ENCODE measurements at places on chromosomes 16 and 17.

DNA sequence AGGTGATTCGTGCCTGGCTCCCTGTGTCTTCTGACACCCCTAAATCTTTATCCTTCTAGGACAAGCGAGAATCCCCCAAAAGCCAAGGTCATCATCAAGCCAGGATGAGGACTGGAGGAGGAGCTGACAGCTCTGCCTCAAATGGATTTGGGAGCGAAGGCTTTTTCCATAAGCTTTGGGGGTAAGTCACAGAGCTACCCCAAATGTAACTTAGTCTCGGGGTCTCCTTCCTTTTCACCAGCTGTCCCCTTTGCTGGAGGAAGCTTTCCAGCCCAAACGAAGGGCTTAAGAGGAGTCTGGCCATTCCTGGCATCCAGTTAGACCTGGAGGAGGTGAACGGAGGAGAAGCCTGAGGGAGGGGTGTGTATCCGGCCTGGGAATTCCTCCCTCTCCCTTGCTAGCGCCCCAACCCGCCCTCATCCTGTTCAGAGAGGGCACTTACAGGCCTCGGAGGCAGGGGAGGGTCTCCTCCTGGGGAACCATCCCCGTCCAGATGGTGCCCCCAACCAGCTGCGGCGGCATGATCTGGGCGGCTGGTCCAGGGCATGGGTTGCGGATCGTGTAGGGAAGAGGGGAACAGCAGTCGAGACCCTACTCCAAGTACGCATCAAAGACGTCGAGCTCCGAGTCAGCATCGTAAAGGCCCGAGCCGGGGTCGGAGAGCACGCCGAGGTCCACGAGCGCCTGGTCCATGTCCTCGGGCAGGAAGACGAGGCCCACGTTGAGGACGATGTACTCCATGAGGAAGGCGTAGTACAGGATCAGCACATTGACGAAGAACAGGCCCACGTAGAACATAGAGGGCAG, 938 bp downstream of the DEXI start:
- DNase-seq: peak; percentile 48

DNA sequence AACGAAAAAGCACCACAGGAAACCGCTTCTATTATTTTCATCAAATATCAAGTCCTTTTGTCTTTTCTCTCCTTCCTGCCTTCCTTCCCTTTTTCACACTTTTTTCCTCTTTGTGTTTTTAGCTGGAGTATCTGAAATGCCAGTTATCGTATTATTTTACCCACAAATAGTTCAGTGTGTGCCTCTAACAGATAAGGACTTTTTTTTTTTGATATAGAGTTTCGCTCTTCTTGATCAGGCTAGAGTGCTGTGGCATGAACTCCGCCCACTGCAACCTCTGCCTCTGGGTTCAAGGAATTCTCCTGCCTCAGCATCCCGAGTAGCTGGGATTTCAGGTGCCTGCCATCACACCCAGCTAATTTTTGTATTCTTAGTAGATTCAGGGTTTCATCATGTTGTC, 10.7 kb downstream of the DNAAF1 start:
- DNase-seq: no peak

GRCh38 chr17:28390984-28391383, 15.0 kb downstream of the SLC46A1 start:
- no peak for DNase-seq

- no peak for DNase-seq
Measured at GRCh38 chr17:21419299-21420239, 43.4 kb downstream of the KCNJ12 start.

GRCh38 chr17:50514936-50515702, 6.9 kb downstream of the MYCBPAP start:
- DNase-seq: no peak

DNA sequence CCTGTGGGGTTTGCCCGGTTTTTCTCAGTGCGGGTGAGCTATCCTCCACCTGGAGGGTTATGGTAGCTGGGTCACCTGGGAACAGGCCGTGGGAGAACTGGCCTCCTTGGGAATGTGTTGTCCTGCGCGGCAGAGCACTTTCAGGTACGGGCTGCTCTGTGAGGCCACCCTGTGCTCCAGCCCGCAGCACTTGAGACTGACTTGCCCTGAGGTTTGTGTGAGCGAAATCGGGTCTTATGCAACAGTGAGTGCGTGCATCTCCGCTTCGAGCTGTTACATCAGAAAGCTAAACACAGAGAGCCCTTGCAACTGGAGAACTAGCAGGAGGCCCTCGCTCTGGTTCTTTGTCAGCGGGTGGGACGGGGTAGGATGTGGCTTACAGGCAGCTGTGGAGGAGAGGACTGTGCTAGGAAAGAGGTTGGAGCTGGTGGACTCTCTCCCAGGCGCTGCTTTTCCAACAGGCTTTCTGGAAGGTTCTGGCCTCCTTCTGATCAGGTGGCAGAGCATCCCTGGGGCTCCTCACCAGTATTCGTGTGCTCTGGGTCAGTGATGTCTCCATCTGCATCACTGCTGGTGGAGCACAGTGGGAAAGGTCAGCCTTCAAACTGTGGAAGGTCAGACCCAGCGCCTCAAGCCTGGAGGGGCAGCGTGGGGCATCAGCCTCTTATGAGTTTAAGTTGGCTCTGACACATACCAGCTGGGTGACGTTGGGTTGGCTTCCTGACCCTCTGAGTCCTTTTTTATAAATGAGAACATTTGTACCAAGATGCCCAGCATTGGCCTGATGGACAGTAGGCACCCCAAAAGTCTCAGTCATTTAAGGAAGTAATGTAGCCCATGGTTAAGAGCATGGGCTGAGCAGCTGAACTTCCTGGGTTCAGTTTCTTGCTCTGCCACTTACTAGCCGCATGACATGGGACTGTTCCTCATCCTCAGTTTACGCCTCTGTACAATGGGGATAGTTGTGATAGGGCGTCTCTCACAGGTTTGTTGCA, 76.3 kb downstream of the KSR1 start:
- DNase-seq: no peak

- no peak for DNase-seq
Measured at GRCh38 chr17:6797718-6798351, 21.8 kb downstream of the FBXO39 start.

DNA sequence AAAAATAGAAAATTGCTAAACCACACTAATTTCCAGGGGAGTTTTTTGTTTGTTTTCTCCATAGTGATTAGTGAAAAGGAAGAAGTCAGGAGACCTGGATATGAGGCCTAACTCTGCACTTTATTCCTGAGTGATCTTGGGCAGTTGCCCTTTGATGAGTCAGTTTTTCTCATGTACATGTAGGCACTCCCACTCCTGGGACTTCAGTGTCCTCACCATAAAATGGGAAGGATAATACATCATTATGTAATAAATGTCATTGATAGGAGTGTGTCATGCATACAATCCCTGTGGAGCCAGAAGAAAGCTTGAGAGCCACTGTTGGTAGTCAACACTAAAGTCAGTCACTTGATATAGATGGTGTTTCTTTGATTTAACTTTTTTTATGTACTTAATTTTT, 32.5 kb downstream of the WIPF2 start:
- peak; percentile 47 for DNase-seq

GRCh38 chr17:81082177-81083073, 47.5 kb downstream of the BAIAP2 start:
- no peak for DNase-seq

- no peak for DNase-seq
Measured at GRCh38 chr16:86901483-86901882, 323.1 kb downstream of the FOXL1 start.

GRCh38 chr17:42270170-42270535, 6.0 kb downstream of the STAT5B start:
- no peak for DNase-seq

DNA sequence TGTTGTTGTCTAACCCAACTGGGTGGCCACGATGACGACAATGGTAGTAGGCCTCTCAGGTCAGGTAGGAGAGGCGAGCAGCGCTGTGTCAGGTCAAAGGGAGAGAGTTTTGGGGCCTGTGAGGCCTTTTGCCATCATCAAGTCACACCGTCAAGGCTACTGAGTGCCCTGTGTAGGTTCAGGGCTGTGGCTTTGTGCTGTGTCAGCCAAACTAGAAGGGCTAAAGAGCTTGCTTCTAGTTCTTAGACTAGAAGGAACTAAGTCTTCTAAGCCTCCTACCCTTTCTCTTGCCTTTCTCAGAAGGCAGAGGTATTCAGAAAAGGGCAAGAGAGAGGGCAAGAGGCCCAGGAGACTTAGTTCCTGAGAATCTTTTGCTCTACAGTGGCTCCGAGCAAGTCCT, 25.0 kb upstream of the EFCAB13 start:
- DNase-seq: no peak

- no peak for DNase-seq
Measured at GRCh38 chr17:39270923-39271322, 45.2 kb upstream of the STAC2 start.

DNA sequence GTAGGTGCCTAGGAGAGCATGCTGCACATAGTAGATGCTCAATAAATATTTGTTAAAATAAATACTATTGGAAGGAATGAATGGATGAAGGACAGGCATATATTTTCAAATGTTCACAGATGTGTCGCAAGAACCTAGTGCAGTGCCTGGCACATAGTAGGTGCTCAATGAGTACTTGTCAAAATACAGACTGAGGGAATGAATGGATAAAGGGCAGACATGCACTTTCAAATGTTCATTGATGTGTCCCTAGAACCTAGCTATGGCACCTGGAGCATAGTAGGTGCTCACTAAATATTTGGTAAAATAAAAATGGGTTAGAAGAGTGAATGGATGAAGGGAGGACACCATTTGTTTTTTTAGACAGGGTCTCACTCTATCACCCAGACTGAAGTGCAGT, 26.1 kb downstream of the XYLT1 start:
- no peak for DNase-seq

DNA sequence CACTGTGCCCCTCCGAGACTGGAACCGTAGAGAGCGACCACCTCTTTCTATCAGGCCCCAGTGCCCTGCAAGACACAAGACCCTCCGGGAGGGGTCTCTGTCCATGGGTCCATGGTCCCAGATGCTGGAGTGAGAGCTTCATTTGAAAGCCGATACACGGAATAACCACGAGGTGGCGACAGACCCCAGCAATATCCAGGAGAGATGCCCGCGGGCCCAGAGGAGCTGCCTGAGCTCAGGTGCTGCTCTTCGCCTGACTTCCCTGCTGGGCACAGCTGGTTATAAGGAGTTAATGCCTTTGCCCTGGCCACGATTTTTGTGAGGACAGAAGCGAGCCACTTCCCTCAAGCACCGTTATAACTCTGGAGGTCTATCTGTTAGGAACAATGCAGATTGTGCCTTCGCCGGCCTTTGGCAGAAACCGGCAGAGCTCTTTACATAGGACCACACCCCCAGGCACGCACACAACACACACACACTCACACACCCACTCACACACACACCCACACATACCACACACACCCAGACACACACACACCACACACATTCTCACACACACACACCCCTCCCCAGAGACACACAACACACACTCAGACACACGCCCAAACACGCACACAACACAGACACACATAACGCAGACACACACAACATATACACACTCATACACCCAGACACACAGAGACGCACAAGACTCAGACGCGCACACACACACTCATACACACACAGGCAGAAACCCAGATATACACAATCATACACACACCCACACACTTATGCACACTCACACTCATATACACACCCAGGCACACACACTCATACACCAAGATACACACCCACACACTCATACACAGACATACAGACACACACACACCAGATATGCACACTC, 436.4 kb downstream of the SOX9 start:
- peak; percentile 77 for DNase-seq

DNA sequence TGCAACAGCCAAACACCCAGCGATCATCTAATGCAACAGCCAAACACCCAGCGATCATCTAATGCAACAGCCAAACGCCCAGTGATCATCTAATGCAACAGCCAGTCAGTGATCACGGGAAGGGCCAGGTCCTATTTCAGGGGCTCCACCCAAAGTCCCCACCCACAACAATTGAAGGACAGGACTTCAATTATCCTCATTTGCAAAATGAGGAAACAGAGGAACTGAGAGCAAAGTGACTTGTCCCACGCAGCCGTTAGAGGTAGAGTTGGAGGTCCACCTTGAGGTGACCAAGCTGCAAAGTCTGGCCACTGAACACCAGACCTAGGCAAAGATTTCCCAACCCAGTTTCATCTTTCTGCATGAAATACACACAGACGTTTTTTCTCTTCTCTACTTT, 3.7 kb downstream of the ZG16B start:
- no peak for DNase-seq

GRCh38 chr17:69646729-69647128, 232.2 kb downstream of the MAP2K6 start:
- DNase-seq: no peak

DNA sequence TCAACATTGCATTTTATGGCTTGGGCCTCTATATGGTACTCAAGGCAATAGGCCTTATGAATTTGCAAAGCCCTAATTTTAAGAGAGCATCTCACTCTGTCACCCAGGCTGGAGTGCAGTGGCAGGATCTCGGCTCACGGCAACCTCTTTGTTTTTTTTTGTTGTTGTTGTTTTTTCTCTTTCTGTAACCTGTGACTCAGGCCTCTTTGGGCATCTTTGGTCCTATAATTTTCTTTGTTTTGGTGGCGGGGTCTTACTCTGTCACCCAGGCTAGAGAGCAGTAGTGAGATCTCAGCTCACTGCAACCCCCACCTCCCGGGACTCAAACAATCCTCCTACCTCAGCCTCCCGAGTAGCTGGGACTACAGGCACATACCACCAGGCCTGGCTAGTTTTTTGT, 21.8 kb upstream of the HERPUD1 start:
- DNase-seq: no peak

GRCh38 chr16:69397821-69398521, 12.2 kb upstream of the TERF2 start:
- DNase-seq: peak; percentile 66

DNA sequence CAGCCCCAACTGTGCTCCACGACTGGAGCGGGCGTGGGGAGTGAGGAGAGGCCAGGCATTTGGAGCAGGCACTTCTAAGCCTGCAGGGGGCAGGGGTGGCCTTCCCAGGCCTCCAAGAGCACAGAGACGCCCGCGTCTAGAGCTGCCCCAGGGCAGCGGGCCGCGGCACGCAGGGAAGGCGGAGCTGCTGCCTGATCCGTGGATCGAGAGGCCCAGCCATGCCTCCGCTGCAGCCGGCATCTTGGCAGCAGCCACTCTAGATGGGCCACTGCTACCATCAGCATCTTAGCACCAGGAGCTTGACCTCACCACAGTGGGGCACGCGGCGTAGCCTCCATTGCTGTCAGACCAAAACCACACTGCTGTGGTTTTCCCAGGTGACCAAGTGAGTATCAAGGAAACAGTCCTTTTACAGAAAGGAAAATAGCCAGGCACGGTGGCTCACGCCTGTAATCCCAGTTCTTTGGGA, 20.4 kb upstream of the WDR45B start:
- peak; percentile 67 for DNase-seq

GRCh38 chr16:4052096-4052495, 64.1 kb downstream of the ADCY9 start:
- no peak for DNase-seq

DNA sequence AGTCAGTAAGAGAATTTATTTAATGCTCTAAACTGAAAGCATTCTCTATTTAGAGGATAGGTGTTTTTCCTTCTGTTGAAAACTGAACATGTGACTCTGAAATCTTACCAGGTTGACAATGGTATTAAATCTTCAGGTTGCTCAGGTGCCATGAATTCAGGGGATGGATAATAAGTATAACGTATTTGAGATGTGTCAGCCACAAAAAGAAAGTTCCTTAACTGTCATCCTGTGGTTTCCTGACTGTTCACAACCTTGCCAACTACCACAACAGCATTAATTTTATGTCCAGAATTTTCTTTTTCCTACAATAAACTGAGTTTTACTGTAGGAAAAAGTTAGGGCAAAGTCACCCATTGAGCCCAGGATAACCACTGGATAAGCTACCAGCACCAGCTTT, 243.3 kb upstream of the PSMD7 start:
- no peak for DNase-seq
